Omental fat pad (tissue), 4 donors: ENCODE measurements at places on chromosomes 4 and X. TPM values are rescaled to one million over a fixed set of nuclear protein-coding genes. Genes with fewer than 3 reads are reported as not detected.

The PLCXD1 gene
- total RNA-seq, result 28.8 TPM

The DDX60 gene
- total RNA-seq, result 32.8 TPM

GRCh38 chrX:99117011-99117410, 1293.1 kb downstream of the PCDH19 start:
- DNase-seq, result no peak

GRCh38 chrX:54479136-54480111, 16.6 kb downstream of the FGD1 start:
- no peak for DNase-seq

DNA sequence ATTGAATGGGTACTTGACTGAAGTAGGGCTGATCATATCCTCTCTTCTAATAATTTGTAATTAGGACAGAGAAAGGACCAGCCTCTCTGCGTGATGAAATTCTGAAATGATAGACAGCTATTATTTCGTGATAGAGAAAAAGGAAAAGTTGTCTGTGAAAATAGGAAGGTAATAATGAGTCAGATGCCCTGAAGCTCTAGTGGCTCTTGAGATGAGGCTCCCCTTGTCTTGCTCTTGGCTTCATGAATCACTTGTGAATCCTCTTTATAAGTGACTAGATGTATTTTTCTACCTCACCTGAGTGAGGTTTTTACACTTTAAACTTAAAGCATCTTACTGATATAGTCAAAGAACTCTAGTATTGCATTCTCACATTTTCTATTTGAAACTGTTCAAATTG, 888.9 kb downstream of the PCDH18 start:
- DNase-seq, result no peak

DNA sequence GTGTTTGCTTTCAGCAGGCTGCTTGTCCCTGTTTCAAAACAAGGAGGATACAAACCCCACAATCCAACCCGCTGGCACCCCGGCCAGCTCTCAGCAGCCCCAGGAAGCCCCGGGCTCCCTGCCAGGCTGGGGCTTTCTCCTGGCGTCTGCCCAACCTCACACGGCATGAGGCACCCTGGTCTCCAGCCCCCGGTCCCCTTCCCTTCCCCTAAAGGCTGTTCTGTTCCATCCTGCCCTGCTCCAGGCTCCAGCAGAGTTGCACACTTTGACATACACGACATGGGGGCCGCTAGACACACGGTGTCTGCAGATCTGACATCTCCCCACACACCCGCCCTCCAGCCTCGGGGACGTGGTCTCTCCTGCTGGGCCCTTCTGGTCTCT, 107.7 kb upstream of the ADRA2C start:
- no peak for DNase-seq

- DNase-seq, result no peak
Observed at GRCh38 chr4:56575820-56576429, 70.3 kb downstream of the ARL9 start.

- no peak for DNase-seq
Observed at GRCh38 chr4:168945291-168945690, 64.8 kb downstream of the CBR4 start.

- no peak for DNase-seq
Observed at GRCh38 chr4:176729489-176729888, 63.2 kb downstream of the VEGFC start.
